ENCODE measurements at places on chromosomes 5 and 9. TPM values are rescaled to one million over a fixed set of nuclear protein-coding genes. Genes with fewer than 3 reads are reported as not detected.

The PCDHB7 gene
- 0.98 TPM for total RNA-seq

The ADAMTS12 gene
- 7.6 TPM for total RNA-seq

The DPM2 gene
- total RNA-seq = 17.7 TPM

The ASPN gene
- 2.9 TPM for total RNA-seq

- no peak overlapping the region for H3K27ac ChIP-seq
- no peaks in the 10 kb centered on the region for H3K27me3 ChIP-seq
- no peaks in the 10 kb centered on the region for H3K36me3 ChIP-seq
- H3K4me3 ChIP-seq = no peak overlapping the region
Observed at GRCh38 chr5:137442660-137443059, 56.5 kb downstream of the SPOCK1 start.

DNA sequence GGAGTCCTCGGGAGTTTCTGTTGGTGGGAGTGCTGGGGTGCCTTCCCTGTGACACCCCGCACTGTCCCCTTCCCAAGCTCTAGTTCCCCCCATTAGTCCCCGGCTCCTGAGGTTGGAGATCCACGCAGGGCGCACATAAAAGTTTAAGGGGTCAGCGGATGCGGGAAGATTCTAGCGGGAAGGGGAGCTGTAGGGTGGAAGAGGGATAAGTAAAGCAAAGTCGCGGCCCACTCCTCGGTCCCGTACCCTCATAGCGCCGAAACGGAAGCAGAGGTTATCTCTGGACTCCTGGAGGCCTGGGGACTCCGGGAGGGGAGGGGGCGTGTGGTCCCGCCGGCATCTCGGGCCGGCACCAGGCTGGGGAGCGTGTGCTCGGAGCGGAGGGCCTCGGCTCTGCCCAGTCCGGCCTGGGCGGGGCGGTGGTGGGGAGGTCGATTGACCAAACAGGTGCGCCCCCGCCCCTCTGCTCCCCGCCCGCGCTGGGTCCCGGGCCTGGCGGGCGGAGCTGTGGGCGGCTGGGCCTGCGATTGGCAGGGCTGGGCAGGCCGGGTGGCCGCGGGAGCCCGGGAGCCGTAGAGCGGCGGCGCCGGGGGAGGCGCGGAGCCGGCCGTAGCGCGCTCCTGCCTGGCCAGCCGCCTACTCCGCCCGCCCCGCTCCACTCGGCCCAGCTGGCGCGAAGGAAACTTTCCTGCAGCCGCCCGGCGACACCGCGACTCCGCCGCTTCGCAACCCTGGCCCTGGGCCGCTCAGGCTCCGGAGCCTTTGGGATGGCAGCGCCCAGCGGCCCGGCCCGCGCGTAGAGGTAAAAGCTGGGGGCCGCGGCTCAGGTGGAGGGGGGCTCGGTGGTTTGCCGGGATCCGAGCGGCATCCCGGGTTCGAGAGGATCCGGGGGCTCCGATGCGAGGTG lies 52.2 kb upstream of the DAB2IP start:
- no peaks in the 10 kb centered on the region for H3K36me3 ChIP-seq
- H3K27me3 ChIP-seq = no peaks in the 10 kb centered on the region
- peak overlapping the region; percentile 59 for H3K4me3 ChIP-seq
- no peak for DNase-seq
- H3K27ac ChIP-seq = peak overlapping the region; percentile 81
- H3K4me1 ChIP-seq = peaks cover 42% of the 10 kb centered on the region

DNA sequence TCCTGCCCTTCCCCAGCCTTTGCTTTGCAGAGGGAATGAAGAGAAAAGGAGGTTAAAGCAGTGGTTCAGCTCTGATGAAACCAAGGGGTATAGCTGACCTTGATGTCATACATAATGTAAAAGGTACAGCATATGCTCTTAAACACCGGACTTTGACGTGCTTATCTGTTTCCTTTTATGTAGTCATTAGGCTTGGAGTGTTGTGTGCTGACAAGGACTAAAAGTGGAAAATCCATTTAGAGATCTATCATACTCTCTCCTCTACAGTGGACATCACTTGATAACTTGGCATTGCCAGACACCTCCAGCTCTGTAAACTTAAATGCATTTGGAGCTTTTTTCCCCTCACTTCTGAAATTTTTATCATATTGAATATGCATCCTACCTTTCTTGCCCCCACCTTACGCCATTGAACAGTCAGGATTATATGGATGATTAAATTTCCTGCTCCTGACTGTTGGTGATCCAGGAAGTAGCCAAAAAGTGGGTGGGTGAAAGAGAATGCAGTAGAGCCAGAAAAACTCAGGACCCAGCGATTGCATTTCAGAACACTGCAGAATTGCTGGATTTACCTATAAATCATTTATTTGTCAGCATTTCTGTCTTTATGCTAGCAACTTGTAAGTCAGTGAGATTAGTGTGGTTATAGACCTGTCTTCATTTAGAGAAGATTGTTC lies 4.1 kb downstream of the TNFAIP8 start:
- no peak overlapping the region for H3K4me3 ChIP-seq
- DNase-seq = no peak
- no peak overlapping the region for H3K27ac ChIP-seq
- H3K36me3 ChIP-seq = no peaks in the 10 kb centered on the region
- H3K4me1 ChIP-seq = peaks cover 66% of the 10 kb centered on the region
- H3K27me3 ChIP-seq = no peaks in the 10 kb centered on the region

DNA sequence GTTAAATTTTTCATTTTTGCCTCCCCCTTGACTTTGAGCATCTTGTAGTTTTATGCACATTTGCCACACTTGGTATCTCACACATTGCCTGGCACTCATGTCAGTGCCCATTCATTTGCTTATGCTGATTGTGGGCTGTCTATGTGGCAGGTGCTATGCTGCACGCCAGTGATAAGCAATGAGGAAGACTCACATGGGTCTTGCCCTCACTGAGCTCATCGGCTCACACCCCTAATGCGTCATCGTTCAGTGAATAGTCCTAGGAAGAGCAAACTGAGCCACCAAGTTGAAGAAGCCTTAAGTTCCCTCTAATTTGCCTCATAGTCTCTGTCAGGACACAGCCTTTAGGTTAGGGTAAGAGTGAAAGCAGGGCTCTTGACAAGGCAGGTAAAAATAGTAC lies 209.4 kb upstream of the IL12B start:
- H3K4me3 ChIP-seq = no peak overlapping the region
- no peaks in the 10 kb centered on the region for H3K36me3 ChIP-seq
- H3K27ac ChIP-seq = no peak overlapping the region
- DNase-seq = no peak
- H3K27me3 ChIP-seq = no peaks in the 10 kb centered on the region

DNA sequence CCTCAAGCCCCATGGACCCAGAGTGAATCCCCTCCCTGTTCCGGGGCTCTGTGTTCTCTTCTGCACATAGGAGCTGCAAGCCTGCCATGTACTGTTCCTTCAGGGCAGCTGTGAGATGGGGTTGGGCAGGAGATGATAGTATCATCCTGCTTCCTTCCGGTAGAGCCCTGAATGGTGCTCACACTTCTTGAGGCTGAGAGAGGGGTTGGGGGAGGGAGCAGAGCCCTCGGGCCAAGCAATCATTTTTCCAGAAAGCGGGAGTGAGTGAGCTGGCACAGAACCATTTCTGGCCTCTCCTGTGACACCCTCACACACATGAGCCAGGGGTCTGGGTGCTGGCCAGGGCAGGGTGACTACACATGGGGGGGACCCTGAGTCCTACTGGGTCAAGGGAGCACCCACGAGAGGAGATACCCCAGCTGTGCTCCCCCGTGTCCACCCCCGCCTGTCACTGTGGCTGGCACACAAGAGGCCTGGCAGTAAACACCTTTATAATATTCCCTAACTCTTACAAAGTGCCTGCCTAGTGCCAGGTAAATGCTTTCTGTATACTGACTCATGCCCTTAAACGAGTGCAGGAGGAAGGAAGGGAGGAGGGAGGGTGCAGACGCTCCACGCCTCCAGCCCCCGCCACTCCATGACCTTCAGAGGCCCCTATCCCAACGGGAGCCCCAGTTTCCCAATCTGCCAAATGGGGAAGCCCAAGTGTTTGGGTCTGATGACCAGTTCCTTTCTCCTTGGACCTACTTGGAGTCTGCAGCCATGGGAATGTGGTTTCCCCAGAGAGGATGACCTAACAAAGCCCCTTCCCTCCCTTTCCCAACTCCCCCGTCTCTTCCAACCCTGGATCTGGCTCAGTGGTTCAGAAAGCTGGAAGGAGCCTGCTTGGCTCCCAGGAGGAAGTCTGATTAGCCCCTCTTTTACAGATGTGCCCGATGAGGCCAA lies 15.5 kb downstream of the AKNA start:
- H3K27ac ChIP-seq = peak overlapping the region; percentile 80
- H3K36me3 ChIP-seq = no peaks in the 10 kb centered on the region
- H3K4me3 ChIP-seq = no peak overlapping the region
- DNase-seq = no peak
- peaks cover 38% of the 10 kb centered on the region for H3K4me1 ChIP-seq

GRCh38 chr5:176660530-176660859 lies 13.2 kb downstream of the TSPAN17 start:
- H3K4me3 ChIP-seq = no peak overlapping the region
- no peak for DNase-seq
- peaks cover 19% of the 10 kb centered on the region for H3K4me1 ChIP-seq
- H3K36me3 ChIP-seq = no peaks in the 10 kb centered on the region

DNA sequence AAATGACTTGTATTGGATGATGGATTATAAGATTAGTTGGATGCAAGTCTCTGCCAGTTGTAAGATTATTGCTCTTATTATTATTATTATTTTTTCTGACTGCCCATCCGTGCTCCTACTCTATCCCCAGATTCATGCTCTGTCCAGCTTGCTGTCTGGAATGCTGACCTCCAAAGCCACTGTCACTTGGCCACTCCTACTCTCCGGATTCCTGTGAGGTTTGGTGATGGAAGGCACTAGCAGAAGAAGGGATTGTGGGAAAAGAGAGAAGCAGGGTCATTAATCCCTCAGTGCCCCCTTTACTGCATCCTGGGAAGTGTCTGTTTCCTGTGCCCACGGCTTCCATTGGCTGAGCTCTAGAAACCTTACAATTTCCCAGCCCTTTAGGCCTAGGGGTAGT lies 76.3 kb upstream of the IL12B start:
- no peak for DNase-seq
- peaks cover 8% of the 10 kb centered on the region for H3K4me1 ChIP-seq
- no peak overlapping the region for H3K4me3 ChIP-seq
- no peak overlapping the region for H3K27ac ChIP-seq

DNA sequence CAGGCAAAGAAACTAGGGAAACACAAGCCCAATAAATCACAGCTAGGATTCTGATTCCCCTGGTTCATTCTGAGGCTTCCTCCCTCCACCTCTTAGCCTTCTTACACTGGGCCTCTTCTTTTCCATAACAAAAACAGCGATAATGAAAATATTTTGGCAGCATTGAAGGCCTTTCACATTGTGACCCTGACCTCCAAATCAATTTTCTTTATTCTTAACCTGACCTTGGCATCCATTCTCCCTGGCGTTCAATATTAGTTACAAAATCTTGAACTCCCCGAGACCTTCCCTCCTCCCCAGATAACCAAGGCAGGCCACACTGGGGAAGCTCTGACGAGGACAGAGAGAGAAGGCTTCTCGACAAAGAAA lies 399.9 kb downstream of the ZSWIM6 start:
- no peaks in the 10 kb centered on the region for H3K4me1 ChIP-seq
- H3K36me3 ChIP-seq = no peaks in the 10 kb centered on the region
- H3K27ac ChIP-seq = no peak overlapping the region
- no peaks in the 10 kb centered on the region for H3K27me3 ChIP-seq

DNA sequence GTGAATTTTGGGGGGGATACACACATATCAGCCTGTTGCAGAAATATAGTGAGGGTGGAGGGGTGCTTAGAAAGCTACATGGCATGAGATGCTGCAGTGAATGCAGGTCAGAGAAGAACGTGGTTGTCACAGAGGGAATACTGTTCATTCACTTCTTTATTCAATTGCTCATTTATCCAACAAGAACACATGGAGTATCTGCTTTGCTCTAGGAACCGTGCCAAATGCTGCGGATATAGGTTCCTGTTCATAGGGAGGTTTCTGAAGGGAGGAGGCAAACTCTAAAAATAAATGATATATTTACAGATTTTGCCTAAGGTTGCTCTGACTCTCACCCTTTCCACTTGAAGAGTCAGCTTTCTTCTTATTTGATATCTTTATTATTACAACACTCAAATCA lies 444.3 kb upstream of the CLINT1 start:
- no peak for DNase-seq
- no peaks in the 10 kb centered on the region for H3K27me3 ChIP-seq
- H3K36me3 ChIP-seq = no peaks in the 10 kb centered on the region
- H3K4me3 ChIP-seq = no peak overlapping the region
- no peaks in the 10 kb centered on the region for H3K4me1 ChIP-seq

GRCh38 chr5:69454460-69455249 lies 37.9 kb upstream of the OCLN start:
- no peaks in the 10 kb centered on the region for H3K27me3 ChIP-seq
- DNase-seq = no peak
- no peaks in the 10 kb centered on the region for H3K4me1 ChIP-seq
- H3K4me3 ChIP-seq = no peak overlapping the region
- H3K36me3 ChIP-seq = no peaks in the 10 kb centered on the region

GRCh38 chr9:78666818-78667414 lies 370.0 kb downstream of the PSAT1 start:
- no peak for DNase-seq
- H3K4me3 ChIP-seq = no peak overlapping the region
- no peaks in the 10 kb centered on the region for H3K36me3 ChIP-seq

DNA sequence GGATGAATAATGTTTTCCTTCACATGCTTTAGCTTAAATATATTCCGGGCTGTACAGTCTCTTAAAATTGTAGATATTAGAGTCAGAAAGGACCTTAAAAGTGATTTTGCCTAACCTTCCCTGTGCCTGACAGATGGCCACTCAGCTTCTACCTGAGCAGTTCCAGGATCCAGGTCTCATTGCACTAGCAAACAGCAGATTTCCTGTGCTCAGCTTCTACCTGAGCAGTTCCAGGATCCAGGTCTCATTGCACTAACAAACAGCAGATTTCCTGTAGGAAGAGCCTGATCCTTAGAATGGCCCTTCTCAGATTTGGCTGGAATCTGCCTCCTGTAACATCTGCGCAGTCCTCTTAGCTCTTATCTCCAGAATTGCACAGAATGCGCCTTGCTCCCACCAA lies 219.8 kb downstream of the AOPEP start:
- peak overlapping the region; percentile 82 for H3K27ac ChIP-seq
- DNase-seq = no peak
- no peaks in the 10 kb centered on the region for H3K27me3 ChIP-seq
- no peaks in the 10 kb centered on the region for H3K36me3 ChIP-seq
- peaks cover 43% of the 10 kb centered on the region for H3K4me1 ChIP-seq
- no peak overlapping the region for H3K4me3 ChIP-seq

DNA sequence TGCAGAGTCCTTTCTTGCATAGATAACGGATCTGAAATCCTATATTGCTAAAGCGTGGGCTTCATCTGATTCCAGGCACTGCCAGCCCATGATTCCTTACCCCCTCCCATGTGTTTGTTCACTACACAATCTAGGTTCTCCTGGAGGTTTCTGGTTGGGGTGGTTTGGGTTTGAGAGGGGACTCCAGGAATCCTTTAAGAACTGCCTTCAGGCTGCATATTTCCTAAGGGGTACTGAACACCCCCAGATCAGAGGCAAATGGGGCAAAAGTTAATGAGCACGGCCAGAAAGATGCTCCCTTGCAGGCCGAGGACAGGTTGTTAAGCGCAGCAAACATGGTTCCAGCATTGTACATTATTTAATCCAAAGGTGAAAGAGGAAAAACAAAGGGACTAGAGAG lies 9.9 kb downstream of the NR2F1 start:
- H3K36me3 ChIP-seq = no peaks in the 10 kb centered on the region
- H3K4me1 ChIP-seq = peaks cover 31% of the 10 kb centered on the region
- H3K4me3 ChIP-seq = no peak overlapping the region
